GM12865 (cell line): ENCODE measurements at places on chromosomes 11 and 22.

DNA sequence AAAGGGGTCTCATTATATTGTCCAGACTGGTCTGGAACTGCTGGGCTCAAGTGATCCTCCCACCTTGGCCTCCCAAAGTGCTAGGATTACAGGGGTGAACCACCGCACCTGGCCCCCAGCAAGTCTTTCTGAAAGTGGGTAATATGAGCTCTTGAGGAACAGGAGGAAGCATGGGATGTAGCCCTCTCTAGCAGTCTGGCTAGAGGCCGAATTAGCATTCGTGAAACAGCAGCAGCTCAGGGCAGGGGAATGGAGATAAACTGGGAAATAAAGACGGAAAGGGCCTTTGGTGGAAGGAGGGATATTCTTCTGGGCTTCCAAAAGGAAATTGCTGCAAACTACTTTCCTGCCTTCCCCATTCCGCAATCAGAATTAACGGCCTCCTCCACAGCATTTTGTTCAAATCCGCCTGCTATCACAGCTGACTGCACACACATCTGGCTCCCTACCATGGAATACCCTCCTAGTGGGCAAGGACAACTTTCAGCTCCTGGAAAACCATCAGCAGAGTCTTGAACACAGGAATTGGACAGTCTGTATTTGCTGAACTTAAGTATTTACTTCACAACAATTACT, 44.3 kb downstream of the MICAL3 start:
- no peak for DNase-seq

DNA sequence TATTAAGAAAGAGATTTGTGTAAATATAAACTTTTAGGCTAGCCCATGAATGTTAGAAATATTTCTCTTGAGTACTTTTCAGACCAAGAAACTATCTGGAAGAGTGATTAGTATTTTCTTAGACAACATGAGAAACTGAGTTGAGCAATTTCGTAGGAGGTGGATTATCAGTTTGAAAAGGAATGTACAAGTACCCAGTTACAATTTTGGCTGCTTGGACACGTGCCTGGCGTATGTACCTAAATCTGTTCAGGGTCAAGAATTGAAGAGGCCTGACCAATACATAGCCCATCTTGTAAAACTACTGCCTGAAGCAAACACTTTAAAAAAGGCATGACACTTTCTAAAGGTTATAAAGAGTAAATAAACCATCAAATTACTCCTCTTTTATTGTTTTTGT, 71.1 kb downstream of the CCDC73 start:
- DNase-seq, result no peak

- no peak for DNase-seq
Measured at GRCh38 chr11:113163291-113164030, 150.9 kb upstream of the TTC12 start.

DNA sequence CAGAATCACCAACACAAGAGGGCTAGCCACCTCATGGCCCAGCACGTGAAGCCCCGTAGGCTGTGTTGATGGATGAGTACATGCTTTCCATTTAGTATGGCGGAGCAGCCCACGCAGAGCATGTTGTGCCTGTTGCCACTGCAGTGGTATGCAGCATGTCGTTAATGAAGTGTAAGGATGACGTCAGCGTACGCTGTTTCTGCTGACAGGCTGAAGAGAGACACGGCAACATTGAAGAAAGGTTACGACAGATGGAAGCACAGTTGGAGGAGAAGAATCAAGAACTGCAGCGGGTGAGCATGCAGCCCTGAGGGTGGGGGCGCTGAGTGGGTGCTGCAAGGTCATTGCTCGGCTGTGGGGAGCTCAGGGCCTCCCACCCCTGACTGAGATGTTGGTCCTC, 62.8 kb downstream of the PPFIA1 start:
- DNase-seq, result no peak

- DNase-seq, result no peak
Measured at GRCh38 chr11:123238297-123238696, 43.2 kb upstream of the CLMP start.

DNA sequence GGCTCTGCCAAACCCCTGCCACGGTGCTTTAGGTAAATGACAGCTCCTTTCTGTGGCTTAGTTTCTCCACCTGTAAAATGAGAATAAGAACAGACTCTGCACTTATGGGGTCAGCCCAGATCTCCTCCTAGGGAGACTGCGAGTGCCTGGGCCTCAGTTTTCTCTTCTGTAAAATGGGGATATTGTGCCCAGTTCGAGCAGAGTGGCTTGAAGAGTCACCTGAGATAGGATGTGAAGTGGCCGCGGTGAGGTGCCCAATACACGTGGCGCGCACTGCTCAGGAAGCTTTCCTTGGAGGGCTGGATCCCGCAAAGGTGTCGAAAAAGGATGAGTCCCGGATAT, 473 bp upstream of the EMID1 start:
- DNase-seq, result no peak

GRCh38 chr22:48953830-48954229, 873.8 kb downstream of the BRD1 start:
- no peak for DNase-seq

- no peak for DNase-seq
Measured at GRCh38 chr11:12539572-12539971, 134.6 kb upstream of the TEAD1 start.

GRCh38 chr11:83002053-83002452, 69.6 kb downstream of the RAB30 start:
- DNase-seq, result no peak

- no peak for DNase-seq
Measured at GRCh38 chr11:121671283-121672168, 218.8 kb upstream of the SORL1-AS1 start.

DNA sequence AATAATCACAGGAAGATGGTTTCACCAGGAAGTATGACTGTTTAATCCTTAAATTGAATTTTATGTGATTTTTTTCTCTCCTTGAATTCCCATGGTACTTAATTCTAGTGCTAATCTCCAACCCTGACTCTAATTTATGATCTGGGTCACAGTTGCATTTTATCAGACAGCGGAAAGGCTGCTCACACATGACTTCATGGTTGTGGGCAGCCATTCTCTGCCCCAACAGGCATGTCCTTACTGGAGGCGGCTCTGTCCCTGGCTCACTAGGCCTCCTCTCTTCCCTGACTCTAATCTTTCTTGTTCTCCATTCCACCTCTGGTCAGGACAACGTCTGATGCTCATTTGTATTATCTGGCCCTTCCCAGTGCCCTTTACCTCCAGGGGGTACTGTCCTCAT, 184.4 kb downstream of the CHST1 start:
- DNase-seq, result no peak

DNA sequence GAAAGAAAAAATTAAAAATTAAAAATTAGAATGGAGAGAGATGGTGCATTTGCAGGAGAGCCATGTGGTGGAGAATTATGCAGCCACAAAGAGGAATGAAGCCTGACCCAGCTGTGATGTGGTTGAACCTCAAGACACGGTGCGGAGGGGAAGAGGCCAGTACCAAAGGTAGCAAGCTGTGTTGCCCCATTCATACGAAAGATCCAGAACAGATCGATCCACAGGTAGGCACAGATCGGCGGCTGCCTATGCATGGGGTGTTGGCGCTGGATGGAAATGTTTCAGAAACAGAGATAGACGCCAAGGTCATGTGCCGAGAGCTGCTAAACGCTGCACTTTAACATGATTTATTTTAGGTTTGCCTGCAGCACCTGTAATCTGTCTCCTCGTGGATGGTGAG, 992.3 kb downstream of the BRD1 start:
- no peak for DNase-seq
